BJ (cell line): ENCODE measurements at places on chromosomes 6 and 20.

- peak; percentile 35 for DNase-seq
Observed at GRCh38 chr6:9126878-9127560, 691.7 kb upstream of the SLC35B3 start.

GRCh38 chr6:33759887-33760629 is 13.4 kb upstream of the IP6K3 start:
- no peak for DNase-seq

DNA sequence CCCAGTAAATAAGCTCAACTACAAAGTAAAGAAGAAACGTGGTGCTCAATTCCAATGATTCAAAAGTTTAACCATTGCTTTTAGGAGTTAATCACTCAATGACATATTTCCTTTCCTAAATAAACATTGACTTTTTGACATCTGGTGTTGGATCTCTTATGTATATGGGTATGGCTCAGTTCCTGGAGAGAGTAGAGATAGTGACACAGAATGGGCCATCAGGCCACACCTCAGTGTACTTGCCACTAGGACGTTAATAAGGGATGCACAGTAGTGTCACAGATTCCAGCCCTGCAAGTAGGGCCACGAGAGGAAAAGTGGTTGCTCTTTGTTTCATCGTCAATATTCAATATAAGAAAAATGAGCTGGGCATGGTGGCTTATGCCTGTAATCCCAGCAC is 48.9 kb upstream of the TXNDC5 start:
- DNase-seq = no peak

GRCh38 chr6:28772480-28773381 is 151.1 kb downstream of the TRIM27 start:
- no peak for DNase-seq

DNA sequence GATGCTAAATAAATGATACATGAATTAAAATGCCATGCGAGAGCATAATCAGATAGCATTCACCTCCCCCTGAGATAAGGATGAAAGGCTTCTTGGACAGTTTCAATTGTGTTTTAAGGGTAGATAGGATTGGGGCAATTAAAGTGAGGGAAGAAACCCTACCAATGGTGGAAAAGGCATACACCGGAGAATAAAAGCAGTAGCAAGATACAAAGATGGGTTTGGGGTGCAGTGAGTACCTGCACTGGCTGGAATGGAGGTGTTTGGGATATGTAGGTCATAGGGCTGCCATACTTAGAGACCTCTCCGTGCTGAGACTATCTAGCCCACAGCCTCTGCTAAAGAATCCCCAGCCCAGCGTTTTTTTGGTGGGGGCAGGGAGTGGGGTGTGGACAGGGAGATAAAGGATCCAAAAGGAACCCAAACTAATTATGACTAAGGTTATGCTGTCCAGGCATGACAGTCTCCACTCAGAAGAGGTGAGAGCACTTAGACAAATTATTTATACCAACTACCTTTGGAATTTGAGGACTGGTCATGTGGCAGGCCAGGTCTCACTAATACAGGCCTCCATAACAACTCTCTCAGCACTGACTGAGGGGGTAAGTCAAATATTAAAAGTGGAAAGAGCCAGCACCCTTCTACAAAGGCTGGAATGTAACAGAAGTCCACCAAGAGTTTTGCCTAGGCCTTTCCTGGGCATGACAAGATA is 280.8 kb downstream of the ADGB start:
- no peak for DNase-seq
